ENCODE measurements at places on chromosomes 4 and X.

DNA sequence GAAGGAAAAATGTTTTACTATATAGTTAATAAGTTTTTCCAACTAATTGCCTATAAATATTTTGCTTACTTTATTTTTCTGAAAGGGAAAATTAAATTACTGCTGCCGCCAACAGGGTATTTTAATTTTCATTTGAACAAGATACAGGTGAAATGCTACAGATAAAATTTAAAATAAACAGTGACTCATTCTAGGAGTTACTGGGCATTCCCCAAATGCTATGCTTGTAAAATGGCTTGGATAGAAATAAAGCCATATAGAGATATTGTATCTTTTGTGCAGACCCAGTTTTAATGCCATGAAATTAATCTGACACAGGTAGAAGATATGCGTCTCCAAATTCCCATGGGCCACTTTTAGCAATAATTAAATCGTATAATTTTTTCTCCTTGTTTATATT is 144.5 kb downstream of the NAP1L3 start:
- DNase-seq: no peak

- DNase-seq: peak; percentile 64
Observed at GRCh38 chr4:138938366-138938690, 77.3 kb upstream of the NOCT start.

GRCh38 chr4:106629268-106629625 is 260.7 kb upstream of the GIMD1 start:
- no peak for DNase-seq

DNA sequence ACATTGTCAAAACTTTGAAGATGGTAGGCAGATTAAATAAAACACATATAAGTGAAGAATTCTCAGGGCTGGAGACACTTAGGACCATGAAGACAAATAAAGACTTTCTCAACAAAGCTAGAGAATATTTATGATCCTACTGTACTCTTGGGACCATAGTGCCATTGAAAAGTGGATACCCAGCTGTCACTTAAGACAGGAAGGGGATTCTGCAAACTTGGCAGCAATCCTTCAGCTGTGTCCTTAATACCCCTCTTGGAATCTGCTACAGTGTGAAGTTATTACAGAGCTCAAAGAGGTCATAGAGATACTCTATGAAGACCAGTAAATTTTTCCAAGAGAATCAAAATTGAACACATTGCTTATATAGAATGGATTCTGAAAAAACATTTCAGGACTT is 24.3 kb downstream of the PDE5A start:
- no peak for DNase-seq

GRCh38 chrX:14934423-14934822 is 61.2 kb downstream of the MOSPD2 start:
- no peak for DNase-seq

GRCh38 chr4:5469151-5469775 is 239.1 kb downstream of the EVC2 start:
- no peak for DNase-seq

- peak; percentile 51 for DNase-seq
Observed at GRCh38 chr4:168667376-168667775, 170.5 kb downstream of the PALLD start.

- DNase-seq: no peak
Observed at GRCh38 chr4:187598196-187598595, 397.4 kb upstream of the ZFP42 start.

GRCh38 chr4:88352062-88352740 is 26.5 kb upstream of the HERC6 start:
- peak; percentile 34 for DNase-seq

DNA sequence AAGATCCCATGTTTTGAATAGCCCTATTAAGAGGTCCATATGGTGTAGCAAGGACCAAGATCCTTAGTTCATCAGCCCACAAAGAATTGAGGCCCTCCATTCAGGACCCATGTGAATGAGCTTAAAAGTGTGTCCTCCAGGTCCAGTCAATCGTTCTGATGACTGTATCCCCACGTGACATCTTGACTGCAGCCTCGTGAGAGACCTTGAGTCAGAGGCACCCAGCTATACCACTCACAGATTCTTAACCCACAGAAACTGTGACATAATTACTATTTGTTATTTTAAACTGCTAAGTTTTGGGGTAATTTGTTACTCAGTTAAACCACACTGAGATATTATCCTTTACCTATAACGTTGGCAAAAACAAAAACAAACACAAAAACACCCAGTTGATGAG is 62.4 kb downstream of the ZNF182 start:
- no peak for DNase-seq

GRCh38 chr4:98113012-98113411 is 30.3 kb downstream of the STPG2 start:
- DNase-seq: peak; percentile 30

- DNase-seq: peak; percentile 8
Observed at GRCh38 chrX:124018023-124018422, 56.5 kb downstream of the STAG2 start.

GRCh38 chr4:27001398-27002164 is 140.9 kb downstream of the STIM2 start:
- no peak for DNase-seq

- DNase-seq: no peak
Observed at GRCh38 chr4:632196-632790, 6.9 kb downstream of the PDE6B start.

- no peak for DNase-seq
Observed at GRCh38 chr4:152009983-152010709, 249.3 kb upstream of the GATB start.

DNA sequence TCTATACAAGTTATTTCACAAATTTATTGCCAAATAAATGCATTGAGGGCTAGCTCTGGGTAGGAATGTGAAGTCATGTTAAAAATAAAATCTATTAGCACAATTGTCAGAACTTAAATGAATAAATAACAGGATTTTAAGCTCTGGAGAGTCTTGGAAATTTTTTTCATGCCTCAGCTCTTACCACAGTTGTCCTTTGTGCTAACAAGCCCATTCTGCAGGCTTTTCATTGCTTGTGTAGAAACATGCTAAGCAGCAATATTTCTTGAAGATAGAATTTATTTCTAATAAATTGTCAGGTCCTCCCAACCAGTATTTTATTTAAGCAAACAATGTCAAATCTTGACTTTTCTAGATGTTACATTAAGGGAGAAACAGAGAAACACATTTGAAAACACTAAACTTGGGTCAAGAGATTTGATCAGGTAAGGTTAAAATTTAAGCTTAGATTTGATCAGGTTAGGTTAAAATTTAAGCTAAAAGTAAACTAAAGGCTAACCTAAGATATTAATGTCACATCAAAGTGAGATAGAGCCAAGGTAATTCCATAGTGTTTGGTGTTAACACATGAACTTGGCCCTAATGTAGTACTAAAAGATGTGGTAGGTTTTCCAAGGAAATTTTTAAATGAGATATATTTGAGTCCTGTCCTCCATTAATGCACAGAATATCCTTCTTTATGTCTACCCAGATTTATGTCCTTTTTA is 179.1 kb upstream of the IL1RAPL1 start:
- no peak for DNase-seq

- no peak for DNase-seq
Observed at GRCh38 chrX:19194285-19195242, 72.3 kb upstream of the ADGRG2 start.

DNA sequence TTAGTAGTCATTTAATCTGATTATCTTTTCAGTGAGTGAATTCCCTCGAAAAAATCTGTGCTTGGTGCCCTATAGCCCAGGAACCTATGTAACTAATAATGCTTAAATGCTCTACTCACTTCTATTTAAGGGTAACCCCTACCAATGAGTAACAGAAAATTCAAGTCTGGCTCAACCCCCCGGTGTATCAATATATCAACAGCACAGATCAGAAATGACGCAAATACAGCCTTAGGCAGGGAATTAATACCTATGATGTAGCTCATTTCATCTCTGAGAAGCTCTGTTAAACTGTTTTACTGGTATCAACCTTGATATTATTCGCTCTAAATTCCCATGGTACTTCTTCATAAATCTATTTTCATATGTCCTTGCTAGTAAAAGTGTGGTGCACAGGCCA is 28.6 kb downstream of the PDGFC start:
- no peak for DNase-seq

GRCh38 chrX:116111934-116112595 is 58.5 kb upstream of the AGTR2 start:
- no peak for DNase-seq

- DNase-seq: no peak
Observed at GRCh38 chr4:75679876-75680575, 6.8 kb upstream of the G3BP2 start.

- no peak for DNase-seq
Observed at GRCh38 chrX:5155301-5155700, 1073.4 kb downstream of the NLGN4X start.

- DNase-seq: no peak
Observed at GRCh38 chr4:169593050-169593560, 19.3 kb downstream of the NEK1 start.

GRCh38 chrX:113400193-113400704 is 559.6 kb upstream of the AMOT start:
- DNase-seq: no peak

DNA sequence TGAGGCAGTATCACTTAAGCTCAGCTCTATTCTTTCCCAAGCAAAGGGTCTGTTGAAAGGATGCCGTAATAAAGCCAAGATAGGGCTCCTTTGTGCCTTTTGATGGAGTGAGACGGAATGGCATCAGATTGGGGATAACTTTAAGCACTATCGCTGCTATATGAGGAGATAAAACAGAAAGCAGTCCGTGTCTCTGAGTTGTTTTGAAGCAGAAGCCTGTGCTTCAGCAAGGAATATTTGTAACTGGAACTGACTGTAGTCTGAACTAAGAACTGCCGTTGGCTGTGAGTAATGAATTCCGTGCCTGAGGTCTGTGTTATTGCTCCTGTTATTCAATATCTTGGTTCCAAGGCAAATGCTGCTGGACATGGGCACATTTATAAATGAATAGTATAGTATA is 297.4 kb downstream of the ANKRD50 start:
- DNase-seq: no peak

DNA sequence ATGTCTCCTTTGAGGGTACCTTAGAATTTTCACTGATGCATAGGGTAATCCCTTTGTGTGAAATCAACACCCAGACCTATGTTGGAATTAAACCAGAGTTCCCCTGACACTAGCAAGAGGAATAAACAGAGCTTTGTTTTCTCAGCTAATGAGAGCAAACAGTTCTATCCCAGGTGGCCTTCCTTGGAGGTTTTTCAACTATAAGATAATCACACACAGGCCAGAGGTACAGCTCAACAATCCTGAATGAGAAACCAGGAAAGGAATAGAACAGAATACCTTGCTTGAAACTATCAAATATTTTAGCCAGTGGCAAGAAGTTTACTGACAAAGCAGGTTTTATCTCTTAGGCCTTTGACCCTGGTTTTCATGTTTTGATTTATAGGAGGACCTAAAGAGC is 100.2 kb downstream of the OTC start:
- no peak for DNase-seq

GRCh38 chr4:82352825-82353366 is 20.9 kb downstream of the HNRNPD start:
- peak; percentile 33 for DNase-seq

- no peak for DNase-seq
Observed at GRCh38 chrX:103061486-103061885, 2.5 kb downstream of the BEX1 start.

- no peak for DNase-seq
Observed at GRCh38 chr4:165514739-165515138, 135.9 kb downstream of the CPE start.

DNA sequence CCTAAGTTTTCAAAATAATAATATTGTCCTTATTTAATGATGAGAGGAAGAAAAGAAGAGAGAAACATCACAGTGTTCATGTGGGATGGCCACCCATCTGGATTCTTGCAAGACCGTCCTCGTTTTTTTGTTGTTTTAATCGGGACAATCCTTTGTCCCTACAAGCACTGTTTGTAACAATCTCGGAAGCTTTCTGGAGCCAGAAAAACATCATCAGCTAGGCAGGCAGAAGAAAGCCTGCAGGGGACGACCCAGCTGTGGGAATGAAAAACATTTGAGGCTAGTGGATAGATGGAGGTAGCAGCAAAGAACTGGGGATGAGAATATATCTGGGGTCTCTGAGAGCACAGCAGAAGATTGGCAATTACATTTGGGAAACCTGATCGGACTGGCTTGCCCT is 105.6 kb downstream of the DKK2 start:
- no peak for DNase-seq
